ENCODE measurements at places on chromosomes 13 and 19.

GRCh38 chr13:66581675-66582074 is 648.5 kb downstream of the PCDH9 start:
- DNase-seq = no peak

DNA sequence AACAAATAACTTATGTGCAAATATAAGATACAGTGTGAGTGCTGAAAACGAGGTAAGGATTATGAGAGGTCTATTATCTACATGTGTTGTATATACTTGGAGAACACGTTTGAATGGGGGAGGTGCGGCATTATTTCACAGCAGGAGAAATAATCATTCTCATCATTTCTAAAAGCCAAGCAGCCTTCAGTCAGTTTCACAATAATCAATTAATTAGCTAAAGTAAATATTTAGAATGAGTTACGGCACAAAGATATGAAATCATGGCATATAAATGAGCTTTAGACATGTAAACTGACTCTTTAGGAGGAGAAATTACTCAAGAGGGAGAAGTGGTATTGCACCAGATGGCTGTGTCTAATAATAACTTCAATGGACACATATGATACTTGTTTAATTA is 366.6 kb downstream of the DNAJC15 start:
- DNase-seq = no peak

GRCh38 chr19:39474139-39474620 is 6.5 kb upstream of the TIMM50 start:
- no peak for DNase-seq

GRCh38 chr13:90533866-90534265 is 813.6 kb upstream of the MIR17HG start:
- DNase-seq = no peak

GRCh38 chr19:32337084-32337808 is 8.2 kb upstream of the ZNF507 start:
- DNase-seq = no peak

DNA sequence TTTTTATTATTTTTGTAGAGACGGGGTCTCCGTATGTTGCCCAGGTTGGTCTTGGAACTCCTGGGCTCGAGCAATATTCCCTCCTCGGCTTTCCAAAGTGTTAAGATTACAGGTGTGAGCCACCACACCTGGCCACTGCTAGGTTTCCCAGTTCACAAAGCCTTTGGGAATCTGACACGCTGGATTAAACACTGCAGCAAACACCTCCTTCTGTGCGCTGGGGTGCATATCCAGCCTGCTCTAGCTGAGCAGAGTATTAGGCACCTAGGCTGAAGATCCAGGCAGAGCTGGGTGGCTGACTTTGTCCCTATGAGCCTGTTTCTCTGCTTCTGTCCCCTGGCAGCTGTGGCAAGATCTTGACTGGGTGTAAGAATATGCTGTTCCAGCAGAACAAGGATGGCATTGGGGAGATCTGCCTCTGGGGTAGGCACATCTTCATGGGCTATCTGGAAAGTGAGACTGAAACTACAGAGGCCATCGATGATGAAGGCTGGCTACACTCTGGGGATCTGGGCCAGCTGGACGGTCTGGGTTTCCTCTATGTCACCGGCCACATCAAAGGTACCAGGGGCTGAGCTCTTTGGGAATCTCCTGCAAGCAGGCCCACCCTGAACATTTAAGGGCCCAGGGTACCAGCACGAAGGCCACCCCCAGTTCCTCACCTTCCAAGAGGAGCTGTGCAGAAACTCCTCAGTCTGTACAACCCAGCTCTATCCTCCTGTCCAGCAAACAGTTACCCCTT is 49.8 kb downstream of the ACSBG2 start:
- no peak for DNase-seq

DNA sequence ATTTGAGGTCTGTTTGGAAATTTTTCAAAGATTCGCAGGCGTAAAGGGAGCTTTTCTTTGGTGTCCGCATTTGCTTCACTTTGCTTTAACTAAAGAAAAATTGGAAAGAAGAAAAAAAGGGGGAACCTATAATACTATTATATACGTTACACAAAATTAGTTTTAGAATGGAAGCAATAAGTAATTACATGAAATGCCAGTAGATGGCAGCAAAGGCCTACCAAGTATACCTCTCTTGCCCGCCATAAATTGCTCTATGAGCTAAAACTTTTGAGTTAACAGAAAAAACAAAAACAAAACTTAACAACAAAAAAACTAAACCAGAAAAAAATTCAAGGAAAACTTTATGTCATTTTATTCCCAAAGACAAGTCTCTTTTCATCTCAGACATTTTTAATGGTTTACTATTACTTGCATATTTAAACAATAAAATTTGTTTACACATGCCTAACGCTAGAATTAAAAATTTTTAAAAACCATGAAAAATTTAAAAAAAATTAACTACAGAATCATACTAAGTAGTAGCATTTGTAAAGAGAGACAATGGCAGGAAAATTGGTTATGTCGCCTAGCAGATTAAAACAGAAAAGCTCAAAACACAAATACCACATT is 271.4 kb downstream of the NALCN start:
- DNase-seq = no peak

- DNase-seq = no peak
Measured at GRCh38 chr19:40241125-40241808, 14.8 kb upstream of the CCNP start.

DNA sequence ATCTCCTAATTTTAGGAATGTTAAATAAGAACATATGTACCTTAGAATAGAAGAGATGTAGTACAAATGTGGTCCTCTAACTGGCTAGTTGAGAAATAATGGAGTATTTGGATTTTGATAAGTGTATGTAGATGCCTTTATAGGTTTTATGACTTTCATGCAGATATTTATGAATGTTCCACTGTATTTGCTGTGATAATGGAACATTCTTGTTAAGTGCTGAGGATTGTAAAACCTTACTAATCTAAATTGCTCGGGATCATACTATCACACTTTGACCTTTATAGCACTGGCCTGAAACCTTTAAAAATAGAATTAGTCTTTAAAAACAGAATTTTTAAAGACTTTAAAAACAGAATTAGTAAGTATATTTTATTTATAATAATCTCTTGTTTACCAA is 135.1 kb downstream of the LMO7 start:
- no peak for DNase-seq

- no peak for DNase-seq
Measured at GRCh38 chr13:75454497-75454896, 27.5 kb downstream of the TBC1D4 start.

- DNase-seq = peak; percentile 57
Measured at GRCh38 chr13:51729866-51730553, 74.0 kb downstream of the DHRS12 start.

- DNase-seq = no peak
Measured at GRCh38 chr13:44421853-44422525, 48.4 kb downstream of the SERP2 start.

DNA sequence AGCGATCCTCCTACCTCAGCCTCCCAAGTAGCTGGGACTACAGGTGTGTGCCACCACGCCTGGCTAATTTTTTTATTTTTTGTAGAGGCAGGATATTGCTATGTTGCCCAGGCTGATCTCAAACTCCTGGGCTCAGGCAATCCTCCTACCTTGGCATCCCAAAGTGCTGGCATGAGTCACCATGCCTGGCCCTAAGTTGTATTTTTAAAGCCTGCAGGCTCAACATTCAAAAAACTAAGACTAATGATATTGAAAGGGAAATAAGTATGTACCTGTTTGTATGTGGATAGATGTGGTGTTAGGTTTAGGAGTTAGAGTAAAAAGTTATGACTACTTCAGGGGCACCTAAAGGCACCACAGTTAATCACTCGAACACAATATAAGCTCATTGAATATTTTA is 5.4 kb upstream of the IPO5 start:
- DNase-seq = no peak

- no peak for DNase-seq
Measured at GRCh38 chr19:1455336-1456120, 5.6 kb downstream of the APC2 start.

DNA sequence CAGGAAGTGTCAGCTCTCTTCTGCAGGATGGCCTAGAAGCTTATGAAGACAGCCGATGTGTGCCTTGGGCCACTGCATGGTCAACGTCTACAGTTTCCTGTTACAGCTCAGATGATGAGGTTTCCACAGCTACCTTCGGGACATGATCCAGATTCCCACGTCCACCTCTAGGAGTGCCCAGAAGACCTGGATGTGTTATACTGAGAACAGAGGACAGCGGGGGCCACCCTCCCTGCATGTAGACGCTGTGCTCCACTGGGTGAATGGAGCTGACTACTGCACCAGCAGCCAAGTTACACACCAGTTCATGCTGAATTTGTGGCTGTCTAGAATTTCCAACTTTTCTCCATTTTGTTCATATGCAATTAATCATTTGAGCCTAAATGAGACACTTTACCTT is 78.5 kb upstream of the MTIF3 start:
- DNase-seq = no peak

DNA sequence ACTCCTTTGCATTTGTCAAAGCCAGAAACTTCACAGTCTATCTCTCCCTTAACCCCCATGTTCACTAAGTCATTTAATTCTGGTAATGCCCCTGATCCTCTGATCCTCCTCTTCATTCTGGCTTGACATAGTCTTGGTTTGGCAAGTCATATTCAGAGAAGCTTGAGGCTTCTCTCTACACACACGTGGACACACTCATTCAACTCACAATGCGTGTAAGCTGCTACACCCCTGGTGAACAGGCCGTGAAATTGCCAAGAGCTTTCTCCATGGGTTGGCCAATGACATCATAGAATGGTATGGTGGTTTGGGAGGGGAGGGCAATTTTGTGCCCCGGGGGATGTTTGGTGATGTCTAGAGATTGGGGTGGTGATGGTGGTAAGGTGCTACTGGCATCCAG is 47.9 kb upstream of the FLT1 start:
- no peak for DNase-seq

DNA sequence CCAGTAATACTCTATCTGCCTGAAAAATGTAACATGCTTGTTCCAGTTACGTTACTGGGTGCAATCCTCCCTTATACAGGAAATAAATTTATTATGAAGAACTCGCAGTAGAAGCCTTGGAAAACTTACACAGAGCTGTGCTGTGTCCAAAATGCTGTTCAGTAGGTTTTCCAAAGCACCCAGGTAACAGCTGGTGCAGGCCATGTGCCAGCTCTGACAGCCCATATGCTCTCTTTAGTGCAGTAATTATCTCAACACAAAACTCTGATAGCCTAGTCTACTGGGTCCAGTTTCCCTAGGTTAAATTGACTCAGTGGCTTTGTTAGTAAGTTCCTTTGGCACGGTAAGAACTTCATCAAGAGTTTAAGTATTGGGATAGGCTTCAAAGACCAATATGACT is 120.7 kb upstream of the OBI1 start:
- no peak for DNase-seq

DNA sequence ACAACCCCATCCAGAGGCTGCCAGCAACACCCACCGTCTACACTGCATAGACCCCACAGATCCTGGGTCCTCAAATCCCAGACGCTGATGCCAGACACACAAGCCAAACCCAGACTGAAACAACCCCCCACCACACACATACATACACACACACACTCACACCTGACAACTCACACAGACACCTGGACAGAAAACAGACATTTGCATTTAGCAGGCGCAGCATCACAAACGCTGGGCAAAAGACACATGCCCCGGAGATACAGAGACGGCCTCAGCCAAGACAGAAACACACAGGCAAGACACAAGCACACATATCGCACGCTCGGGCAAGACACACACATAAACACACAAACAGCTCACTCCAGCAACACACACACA is 1.3 kb downstream of the BBC3 start:
- no peak for DNase-seq

- no peak for DNase-seq
Measured at GRCh38 chr13:40789275-40790153, at the start of gene SLC25A15. Gene SLC25A15 (plus strand): TSS chr13:40789611. CDS start chr13:40793227, 3,616 bp downstream.

DNA sequence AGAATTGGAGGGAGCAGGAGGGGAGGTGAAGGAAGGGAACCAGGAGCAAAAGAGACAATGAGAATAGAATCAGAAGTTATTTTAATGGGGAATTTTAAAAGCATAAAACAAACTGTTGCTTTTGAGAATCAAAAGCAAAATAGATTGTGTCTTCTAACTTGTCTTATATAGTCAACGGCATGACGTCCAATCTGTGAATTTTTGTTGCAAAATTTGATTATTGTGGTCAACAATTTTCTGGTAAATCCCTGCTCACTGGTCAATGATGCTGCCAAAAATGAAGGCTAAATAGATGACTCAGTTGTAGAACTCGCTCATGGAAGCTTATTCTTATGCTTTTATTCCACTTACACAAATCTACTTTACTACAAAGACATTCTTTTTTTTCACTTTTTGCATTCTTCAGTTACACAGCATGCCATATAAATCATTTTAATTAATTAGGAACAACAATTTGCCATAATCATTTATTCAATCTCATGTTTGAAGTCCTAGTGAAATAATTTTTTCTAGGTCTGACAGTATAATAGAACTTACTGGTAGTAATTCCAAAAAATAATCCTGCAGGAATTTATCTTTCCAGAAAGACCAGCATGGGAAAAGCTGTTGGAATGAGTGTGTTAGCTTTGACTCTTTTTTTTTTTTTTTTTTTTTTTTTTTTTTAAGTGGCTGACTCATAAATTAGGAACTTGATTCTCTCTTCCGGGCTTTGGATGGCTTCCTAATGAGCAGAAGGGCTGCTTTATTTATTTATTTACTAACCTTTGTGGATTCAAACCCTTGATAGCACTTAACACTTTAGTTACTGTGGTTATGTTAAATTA is 256.9 kb downstream of the SPRY2 start:
- DNase-seq = peak; percentile 94

DNA sequence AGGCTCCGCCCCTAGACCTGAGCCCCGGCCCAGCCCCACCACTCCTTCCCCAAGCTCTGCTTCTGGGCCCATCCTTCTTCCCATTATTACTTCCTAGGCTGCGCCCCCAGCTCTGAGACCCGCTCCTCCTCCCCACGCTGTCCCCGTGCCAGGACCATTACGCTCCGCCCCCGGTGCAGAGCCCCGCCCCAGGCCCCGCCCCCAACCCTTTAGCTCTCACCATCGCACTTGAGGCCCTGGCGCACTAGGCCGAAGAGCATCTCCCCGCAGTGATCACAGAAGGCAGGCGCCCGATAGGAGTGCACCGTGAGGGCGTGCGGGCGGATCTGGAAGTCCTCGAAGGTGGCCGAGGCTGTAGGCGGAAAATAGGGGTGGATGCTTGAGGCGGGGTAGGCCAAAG is 6.2 kb downstream of the PRKD2 start:
- DNase-seq = no peak

Data from AG09309 (cell line).